Activated CD4-positive, alpha-beta T cell treated with anti-CD3 and anti-CD28 coated beads for 4 hours (primary cell): ENCODE measurements at places on chromosomes 1 and 21.

DNA sequence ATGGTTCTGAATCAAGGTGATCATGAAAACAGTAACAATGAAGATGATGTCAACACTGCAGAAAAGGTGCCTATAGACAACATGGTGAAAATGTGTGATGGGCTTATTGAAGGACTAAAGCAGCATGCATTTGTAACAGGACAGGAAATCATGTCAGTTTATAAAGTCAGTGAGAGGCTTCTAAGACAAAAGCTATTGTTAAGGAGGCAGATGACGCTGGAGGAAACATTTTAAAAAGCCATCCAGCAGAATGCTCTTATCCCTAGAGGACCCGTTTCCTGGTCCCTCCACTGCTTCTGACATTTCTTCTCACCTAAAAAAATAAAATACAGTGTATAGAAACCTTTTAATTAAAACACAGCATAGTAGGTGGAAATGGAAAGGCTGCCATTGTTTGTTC is 40.9 kb downstream of the CYYR1 start:
- no peak for DNase-seq

- DNase-seq, result no peak
These were observed 9.8 kb upstream of the FNBP1L start for GRCh38 chr1:93437976-93438605.

GRCh38 chr1:25011275-25011674 is 81.2 kb upstream of the RUNX3 start:
- DNase-seq, result no peak

- no peak for DNase-seq
These were observed 5.1 kb downstream of the PEF1 start for GRCh38 chr1:31639543-31639942.

- DNase-seq, result no peak
These were observed 94.4 kb downstream of the BARHL2 start for GRCh38 chr1:90622666-90623065.

DNA sequence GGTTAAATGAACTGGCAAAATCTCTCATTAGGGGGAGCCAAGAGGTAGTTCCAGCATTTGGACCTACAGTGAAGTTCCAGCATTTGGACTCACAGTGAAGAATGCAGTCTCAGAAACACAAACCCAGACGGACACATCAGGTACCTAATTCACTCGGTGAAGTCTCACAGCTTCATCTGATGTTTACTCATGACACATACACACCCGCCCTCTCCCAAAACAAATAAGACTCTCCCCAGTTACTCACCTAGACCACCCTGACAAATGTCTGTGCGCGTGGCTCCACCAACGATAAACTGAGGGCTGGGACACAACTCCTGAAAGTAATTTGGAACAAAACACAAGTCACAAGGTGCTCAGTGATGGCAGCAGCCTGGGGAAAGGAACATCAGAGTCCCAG is 11.4 kb downstream of the CAPN8 start:
- no peak for DNase-seq

GRCh38 chr1:60055336-60055735 is 18.2 kb downstream of the C1orf87 start:
- DNase-seq, result no peak
